Mesothelial cell of epicardium (in vitro differentiated cells): ENCODE measurements at places on chromosomes 1 and 21.
A peak's percentile ranks its signal among the peaks of the same experiment; 100 is the strongest.

DNA sequence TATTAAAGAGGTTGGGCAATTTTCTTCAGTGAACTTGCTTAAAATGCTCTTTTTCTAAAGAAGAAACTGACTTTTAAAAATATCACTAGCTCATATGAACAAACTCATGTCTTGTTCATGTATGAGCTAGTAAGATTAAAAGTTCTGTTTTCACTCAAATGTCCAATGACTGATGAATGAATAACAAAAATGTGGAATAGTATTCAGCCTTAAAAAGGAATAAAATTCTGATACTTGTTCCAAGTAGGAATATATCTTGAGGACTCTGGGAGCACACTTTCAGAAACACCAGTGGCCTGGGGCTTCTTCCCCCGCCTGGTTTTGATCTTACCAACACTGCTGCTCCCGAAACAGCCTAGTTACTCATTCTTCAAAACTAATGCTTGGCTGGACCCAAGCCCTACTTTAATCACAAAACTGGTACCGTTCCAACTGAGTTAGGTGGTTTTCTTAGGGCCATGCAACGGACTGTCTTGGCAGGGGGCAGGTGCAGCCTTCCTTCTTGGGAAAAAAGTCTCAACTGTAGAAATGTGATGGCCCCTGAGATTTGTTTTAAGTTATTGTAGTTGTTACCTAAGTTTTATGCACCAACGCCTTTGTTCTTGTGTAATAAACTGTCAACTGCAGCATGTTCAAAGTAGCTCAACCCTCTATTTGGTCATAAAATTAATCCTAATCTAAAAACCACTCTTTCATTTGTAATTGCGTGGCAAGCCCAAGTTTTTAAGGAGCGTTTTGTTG lies 116.0 kb downstream of the ETS2 start:
- DNase-seq: no peak

DNA sequence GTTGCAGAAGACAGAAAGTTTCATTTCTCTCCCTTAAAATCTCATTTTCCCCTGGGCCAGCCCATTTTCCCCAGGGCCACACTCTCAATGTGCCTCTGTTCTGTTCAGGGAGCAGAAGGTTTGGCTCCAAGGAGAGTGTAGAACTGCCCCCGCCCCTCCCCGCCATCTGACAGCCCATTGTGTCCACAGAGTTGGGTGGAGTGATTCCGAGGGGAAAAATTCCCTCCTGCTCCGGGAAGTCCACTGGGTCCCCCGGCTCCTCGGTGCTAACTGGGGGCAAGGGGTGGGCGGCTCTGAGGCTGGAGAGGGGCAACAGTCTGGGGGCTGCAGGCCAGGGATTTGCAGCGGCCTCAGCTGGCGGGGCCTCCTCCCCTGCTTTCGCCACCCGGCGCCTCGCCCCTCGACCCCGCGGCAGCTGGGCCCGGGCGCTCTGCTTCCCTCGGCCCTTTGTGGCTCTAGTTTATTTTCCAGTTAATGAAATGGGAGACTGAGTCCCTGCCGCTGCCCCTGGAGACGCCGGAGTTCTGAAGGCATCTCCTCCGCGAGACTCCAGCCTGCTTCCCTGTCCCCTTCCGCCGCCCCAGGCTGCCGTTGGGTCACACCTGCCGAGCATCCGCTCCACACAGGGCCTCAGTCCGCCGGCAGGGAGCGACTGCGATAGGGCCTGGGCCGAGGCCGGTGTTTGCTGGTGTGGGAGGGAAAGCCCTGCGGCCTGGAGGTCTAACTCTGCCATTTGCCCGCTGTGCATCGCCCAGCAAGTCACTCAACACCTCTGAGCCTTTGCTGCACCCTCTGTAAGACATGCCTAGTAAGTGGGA lies 14.7 kb upstream of the KIRREL1 start:
- DNase-seq: no peak

- DNase-seq: no peak
Measured at GRCh38 chr1:37814252-37814651, 6.2 kb upstream of the YRDC start.

DNA sequence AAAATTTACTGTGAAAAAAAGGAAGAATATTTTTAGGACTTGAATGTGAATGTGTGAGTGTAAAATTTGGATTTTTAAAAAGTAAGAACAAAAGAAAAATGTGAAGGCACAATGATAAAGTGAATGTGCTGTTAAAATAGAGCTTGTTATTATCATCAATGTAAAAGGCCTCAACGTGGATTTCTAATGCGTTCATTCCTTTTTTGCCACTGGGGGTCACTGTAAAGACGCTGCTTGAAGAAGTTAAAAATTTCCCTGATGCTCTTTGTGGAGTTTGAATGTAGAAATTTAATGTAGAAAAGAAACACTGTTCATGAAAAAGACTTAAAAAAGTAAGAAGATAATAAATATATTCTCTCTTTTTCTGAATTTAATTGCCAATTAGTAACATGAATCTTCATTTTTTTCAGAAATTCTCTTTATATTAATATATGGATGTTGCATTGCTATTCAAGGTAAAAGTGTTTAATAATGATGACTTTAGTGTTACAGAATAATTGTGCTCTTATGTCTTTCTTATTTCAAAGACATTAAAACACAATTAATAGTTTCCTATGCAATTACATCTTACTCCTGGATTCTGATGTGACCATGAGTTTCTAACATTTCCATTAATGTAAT lies 161.5 kb downstream of the DNM3 start:
- no peak for DNase-seq

DNA sequence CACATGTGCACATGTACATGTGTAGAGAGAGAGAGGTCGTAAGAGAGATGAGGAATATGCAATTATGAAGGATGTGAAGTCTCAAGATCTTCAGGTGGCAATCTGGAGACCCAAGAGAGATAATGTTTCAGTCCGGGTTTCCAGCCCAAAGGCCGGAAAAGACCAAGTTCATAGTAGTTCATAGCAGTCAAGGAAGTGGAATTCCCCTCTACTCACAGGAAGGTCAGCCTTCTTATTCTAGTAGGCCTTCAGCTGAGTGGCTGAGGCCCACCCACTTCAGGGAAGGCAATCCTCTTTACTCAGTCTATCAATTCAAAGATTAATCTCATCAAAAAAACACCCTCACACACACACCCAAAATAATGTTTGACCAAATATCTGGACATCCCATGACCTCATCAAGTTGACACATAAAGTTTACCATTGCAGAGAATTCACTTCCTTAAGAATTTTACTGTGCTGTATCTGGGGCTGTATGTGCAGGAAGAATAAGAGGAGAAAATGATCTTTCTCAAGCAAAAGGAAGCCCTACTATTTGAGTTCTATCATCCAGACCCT lies 114.6 kb downstream of the TNFSF18 start:
- DNase-seq: no peak

- DNase-seq: no peak
Measured at GRCh38 chr1:229874609-229875008, 192.4 kb upstream of the GALNT2 start.

DNA sequence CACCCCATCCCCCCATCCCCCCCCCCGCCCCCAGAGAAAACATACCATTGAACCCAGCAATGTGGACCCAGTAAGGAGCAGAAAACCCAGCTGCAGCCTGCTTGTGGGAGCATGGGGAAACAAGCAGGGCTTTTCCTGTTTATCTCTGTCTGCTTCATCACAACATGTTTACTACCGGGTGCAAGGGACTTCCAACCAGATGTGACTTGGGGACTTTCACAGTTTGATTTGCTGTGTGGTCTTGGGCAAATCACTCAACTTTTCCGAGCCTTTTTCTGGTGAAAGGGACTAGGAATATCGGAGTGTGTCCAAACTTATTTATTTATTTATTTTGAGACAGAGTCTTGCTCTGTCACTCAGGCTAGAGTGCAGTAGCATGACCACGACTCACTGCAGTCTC lies 3.2 kb downstream of the TMCC2 start:
- DNase-seq: no peak

- no peak for DNase-seq
Measured at GRCh38 chr1:104072915-104073371, 323.2 kb downstream of the AMY1C start.

GRCh38 chr21:26715878-26716506 lies 129.2 kb downstream of the ADAMTS1 start:
- DNase-seq: no peak

DNA sequence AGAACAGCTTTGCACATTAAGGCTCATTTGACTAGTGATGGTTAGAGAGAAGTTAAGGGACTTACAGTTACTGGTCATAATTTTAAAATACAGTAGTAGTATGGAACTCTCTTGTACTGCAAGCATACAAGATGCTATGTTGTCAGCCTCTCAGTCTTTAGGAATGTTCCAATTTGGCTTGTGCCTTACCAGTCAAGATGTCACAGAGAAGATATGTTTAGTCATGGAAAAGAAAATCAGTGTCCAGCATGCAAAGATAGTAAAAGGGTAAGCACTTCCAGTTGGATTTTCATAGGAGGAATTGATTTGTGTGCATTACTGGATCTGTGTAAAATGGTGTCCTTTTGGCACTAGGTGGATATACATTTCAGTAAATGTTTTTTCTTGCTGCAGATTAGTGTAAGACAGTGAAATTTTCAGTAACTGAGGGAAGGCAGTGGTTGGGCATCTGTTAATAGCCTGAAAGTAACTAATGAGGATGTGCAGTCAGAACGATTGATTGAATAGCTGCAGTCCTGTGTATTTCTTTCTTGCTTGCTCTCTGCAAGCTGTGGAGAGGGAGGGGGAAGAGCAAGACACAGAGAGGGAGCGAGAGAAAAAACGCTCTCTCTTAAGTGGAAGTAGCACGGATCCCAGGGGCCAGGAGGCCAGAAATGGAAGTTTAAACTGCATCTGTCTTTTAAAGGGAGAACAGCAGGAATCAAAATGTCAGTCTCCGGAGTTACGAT lies 108.2 kb downstream of the CLEC20A start:
- no peak for DNase-seq

DNA sequence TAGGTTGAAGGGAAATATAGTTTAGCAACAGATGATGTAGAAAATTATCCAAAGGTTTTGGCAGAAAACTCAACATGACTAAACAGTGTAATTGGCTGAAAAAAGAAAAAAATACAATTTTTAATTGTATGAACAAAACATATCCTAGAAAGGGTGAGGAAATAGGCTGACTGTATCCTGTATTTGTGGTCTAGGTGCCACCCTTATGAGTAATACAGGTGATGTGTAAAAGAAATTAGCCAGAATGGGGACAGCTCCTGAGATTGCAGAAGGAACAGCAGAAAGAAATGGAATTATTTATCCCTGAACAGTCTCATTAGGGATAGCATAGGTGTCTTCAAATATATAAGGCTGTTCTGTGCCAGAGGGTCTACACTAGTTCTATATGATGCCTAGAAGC lies 24.6 kb downstream of the DNASE2B start:
- no peak for DNase-seq

- no peak for DNase-seq
Measured at GRCh38 chr1:83905315-83905907, 93.5 kb downstream of the TTLL7 start.

DNA sequence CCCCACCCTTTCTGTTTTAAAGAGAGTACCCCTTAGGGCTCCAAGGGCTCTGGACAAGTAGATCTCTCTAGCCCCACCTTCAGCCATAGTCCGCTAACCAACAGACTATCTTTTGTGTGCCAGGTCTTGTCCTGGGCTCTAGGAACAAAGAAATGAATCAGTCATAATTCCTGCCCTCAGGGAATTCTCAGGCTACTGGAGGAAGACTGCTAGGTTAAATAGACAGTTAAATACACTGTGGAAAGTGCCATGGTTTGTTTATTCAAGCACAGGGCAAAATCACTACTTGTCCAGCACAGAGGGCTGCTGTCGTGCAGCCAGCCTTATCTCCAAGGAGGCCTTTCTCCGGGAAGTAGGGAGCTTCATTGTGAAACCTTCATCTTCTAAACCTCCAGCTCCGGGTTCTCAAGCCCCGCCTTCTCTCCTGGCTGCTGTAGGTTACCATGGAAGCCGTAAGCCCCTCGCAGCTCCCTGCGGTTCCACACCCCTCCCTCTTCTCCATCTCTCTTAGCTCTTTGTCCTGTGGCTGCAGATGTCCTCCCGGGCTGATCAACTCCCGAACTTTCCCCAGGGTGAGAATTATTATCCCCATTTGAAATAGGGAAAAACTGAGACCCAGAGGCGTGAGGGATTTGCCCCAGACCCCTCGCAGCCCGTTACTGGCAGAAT lies 29.8 kb downstream of the SHISAL2A start:
- DNase-seq: peak; percentile 45

DNA sequence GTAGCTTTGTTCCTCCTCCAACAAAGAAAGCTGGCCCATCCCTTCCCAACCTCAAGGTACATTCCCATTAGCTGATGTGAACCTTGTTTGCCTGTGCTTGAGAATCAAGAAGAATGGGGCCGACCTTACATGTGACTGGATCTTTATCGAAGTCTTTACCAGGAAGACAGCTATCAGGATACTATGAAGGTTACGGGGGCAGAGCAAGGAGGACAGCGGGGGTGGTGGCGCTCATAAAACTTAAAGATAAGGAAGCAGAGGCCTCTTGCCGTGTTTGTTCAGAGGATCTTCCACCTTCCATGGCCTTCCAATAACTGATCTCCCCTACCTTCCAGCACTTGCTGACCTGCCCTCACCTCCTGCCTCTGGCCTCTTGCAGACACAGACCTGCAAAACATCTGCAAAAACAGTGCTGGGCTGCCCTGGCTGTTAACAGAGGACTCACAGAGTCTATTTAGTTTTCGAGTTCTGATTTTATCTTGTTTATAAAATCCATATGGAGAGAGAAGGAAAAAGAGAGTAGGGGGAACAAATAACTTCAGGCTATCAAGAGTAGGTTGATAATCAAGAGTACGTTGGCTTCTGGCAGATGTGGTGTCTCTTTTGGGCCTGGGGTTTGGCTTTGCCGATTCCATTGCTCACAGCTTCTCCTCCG lies 198.0 kb downstream of the HUNK start:
- DNase-seq: no peak

GRCh38 chr1:27778056-27778455 lies 5.0 kb downstream of the STX12 start:
- no peak for DNase-seq

DNA sequence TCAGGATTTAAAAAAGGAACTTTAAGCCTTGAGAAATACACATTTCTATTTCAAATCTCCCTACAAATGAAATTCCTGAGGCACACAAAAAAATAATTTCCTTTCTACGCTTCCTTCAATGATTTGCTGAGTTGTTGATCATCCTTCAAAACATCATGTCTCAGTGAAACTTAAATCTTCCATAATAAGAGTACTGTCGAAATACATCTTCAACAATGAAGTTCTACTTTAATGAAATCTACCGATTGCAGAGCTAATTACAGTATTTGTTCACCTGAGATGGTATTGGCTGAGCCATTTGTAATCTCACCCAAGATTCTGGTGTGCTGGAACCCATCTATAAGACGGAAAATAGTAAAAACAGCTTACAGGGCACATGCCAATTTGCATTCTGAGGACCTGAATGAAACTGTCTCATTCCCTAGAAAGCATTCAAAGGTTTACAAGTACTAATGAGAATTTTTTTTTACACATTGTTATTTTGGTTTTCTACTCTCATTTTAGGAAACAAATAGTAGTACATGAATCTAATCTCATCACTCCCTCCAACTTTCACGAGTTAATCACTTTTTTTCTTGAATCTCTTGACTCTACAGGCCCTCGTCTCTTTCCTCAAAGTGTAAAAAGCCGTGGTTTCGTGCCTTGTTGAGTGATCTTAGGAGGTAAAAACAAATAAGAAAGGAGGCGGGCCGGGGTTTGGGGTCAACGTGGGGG lies 1.1 kb downstream of the CHML start:
- no peak for DNase-seq

- DNase-seq: no peak
Measured at GRCh38 chr1:112904071-112904830, 51.7 kb downstream of the SLC16A1 start.
